ENCODE measurements at places on chromosomes 1 and 21.

DNA sequence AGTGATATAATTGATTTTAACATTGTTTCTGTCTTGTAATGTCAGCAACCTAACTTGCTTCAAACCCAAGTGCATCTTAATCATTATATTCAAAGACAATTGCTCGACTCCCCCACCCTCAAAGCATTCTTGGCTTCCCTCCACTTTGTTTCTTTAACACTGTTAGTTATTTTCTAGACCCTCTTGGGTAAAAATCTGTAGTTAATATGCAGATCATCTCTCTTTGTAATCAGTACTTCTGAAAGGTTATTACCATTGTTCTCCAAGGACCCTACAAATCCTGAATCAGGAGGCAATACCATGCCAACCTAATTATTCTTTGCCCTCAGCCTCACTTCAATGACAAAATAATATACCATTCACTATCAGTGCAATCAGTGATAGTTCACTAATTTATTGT is 1075.7 kb downstream of the AMY1C start:
- DNase-seq = no peak

DNA sequence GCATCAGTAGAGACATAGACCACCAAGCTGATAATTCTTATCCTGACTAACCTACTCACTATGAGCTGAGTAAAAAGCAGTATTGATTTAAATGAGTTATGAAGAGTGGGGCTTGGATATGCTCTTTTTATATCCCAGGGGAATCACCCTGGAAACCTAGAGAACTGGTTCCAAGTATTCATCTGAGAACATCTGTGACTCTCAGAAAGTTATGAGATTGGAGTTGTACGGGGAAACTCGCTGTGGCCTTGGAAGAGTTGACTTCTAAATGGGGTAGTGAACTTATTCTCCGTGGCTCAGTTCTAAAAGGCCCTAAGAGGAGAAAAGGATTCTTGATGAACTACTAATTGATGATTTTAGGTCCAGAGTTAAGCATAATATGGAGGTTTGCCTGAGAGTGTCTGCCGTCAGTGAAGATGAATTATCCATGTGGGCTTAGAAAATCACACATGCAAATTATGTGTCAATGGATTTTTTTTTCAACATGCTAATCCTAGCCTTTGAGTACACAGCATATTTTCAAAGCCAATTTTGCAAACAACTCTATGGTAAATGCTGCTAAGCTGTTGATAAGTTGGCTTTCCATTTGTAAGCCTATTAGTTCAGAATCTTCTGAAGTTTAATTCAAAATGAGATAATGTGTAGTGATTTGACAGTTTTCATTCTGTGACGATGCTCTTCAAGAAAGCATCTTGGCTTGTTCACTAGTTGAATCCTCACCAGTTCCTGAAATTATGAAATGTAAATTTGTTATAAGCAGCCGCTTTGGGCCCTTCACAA is 122.7 kb downstream of the FGGY start:
- no peak for DNase-seq

- no peak for DNase-seq
Measured at GRCh38 chr1:24403806-24404205, 9.8 kb downstream of the STPG1 start.

DNA sequence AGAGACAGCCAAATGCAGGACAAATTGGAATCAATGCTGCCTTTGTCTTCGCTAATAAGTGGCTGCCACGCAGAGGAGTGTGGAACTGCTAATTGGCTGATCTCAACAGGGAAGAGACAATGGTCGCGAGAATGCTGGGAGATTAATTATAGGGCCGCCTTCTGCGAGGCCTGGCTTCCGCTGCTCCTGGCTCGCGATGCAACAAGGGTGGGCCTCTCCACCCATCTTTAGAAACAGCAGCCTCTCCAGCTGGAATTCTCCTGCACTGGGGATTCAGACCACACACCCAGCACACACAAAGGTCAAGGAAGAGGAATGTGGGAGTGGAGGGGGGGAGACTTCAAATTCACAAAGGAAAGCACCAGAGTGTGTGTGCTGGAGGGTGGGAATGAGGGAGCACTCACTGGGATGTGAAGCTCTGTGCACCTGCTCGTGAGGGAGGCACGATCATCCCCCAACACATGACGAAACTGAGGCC is 200.7 kb upstream of the GRIK3 start:
- DNase-seq = no peak

- DNase-seq = no peak
Measured at GRCh38 chr1:29805896-29806160, 569.5 kb downstream of the PTPRU start.

- no peak for DNase-seq
Measured at GRCh38 chr1:230120921-230121381, 53.9 kb downstream of the GALNT2 start.

DNA sequence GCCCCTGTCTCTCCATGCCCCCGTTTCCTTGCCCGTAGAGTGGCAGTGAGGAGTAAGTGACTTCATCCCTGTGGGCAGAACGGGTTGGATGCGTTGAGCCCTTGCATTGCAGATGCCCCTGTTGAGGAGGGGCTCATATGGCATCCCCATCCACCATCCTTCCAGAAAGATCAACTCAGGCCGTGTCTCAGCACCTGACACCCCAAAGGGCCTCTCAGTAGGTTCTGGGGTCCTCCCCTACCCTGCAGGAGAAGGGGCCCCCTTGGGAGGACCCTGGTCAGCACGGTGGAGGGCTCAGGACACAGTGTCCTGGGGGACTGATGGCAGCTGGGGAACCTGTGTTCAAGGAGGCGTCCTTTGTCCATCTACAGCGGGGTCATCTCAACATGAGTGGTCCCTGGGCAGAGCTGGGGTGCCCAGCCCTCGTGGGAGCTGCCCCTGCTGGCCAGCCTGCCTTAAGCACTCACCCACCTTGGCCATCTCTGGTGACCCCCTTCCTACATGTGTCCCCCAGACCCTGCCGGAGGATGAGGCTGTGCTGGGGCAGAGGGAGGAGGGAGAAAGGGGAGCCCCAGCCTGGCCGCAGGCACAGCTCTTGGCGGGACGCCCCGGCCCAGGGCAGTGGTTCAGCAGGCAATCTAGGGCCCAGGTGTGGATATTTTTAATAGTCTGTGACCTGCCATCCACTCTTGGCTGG is 48.2 kb upstream of the ACTRT2 start:
- no peak for DNase-seq

- no peak for DNase-seq
Measured at GRCh38 chr1:8693107-8693506, 124.3 kb downstream of the RERE start.

DNA sequence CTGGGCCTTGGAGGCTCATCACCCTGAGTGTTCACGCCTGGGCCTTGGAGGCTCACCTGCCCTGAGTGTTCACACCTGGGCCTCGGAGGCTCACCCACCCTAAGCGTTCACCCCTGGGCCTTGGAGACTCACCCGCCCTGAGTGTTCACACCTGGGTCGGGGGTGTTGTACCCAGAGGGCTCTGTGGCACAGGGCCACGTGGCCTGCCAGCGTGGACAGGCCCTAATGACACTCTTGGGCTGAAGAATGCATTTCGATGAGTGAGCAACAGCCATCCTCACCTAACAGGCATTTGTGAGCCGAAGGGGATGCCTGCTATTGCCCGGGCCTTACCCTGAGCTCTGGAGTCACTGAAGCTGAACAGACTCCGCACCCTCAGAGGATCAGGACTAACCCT is 17.5 kb downstream of the SLC19A1 start:
- no peak for DNase-seq

GRCh38 chr1:235821361-235821981 is 45.2 kb downstream of the LYST start:
- no peak for DNase-seq

- DNase-seq = no peak
Measured at GRCh38 chr1:67614511-67614934, 70.5 kb upstream of the GADD45A start.

GRCh38 chr1:241139047-241139446 is 218.0 kb downstream of the RGS7 start:
- no peak for DNase-seq

DNA sequence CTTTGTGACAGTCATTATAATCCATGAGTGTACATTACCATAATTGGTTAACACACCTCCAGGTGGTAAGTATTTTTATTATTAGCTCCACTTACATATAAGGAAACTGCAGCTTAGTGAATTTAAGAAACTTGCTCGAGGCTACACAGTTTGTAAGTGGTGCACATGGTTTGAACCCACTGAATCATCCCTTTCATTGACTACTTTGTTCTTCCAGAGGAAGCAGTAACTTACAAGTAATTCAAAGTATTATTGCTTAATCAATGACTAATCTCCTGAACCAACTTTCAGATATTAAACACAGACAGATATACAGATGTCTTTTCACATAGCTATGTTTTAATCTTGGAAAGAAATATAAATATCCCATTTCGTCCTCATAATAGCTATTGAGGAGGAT is 18.7 kb upstream of the CLDN8 start:
- no peak for DNase-seq

DNA sequence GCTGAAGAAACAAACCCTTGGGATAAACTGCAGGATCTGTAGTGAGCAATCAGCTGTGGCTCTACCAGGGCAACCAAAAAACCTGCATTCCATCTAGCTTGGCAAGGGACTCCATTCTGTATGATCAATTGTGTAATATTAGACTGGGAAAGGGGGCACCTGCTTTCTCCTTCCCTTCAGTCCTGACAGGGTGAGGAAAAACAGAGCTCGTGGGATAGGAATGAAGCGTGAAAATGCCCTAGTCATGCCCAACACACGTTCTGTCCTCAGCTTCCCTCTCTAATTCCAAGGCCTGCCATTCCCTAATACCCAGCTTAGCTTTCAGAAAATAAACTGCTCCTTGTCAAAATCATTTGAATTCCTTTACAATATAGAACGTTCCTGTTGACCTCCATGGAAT is 442.3 kb downstream of the PLPP3 start:
- DNase-seq = no peak

GRCh38 chr1:178633056-178633455 is 92.0 kb upstream of the RALGPS2 start:
- DNase-seq = no peak

DNA sequence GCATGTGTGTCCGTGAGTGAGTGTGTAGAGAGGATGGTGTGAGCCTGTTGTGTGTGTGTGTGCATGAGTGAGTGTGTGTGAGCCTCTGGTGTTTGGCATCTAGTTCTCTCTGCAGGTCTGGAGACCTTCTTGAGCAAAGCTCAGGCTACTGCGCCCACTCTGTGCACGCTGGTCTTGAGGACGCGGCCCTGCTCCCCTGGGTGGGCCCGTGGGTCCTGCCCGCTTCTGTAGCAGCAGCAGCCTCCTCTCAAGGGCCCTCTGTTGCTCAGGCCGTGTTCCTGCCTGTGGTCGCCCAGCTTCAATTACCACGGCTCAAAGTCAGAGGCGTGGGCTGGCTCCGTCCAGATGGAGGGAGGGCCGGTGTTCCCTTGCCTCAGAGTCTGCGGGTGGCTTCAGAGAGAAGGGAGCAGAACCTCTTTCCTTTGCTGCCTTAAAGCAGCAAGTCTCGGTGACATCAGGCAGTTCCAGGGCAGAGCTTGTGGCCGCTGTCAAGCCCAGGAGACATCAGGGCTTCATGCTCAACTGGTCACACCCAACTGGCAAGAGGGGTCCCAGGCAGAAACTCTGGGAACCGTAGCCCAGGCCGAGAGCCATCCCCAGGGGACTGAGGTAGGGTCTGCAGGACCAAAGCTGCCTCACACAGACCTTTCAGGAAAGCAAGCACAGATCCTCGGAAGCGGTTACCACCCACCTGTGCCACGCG is 270.6 kb upstream of the VAMP3 start:
- no peak for DNase-seq

GRCh38 chr1:232511172-232511571 is 118.8 kb downstream of the SIPA1L2 start:
- DNase-seq = no peak

DNA sequence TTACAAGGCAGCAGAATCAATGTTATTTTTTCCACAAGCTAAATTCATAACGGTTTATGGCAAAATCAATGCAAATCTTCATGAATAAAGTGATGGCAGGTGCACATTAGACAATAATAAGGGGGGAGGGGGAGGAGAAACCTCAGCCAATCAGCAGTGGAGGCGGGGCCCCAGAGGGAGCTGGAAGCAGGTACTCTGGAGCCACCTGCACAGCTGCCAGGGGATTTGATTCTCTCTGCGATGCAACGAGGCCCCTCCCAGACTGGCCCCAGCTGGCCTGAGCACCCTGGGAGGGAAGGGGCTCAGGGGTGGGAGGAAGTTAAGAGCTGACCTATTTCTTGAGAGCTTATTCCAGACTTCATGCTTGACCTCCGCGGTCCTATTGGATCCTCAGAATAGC is 127.8 kb upstream of the IGSF21 start:
- peak; percentile 61 for DNase-seq

- peak; percentile 38 for DNase-seq
Measured at GRCh38 chr21:43659136-43660000, at the start of the genes HSF2BP and RRP1B. TSS of gene HSF2BP (minus strand) at chr21:43659488. CDS start at chr21:43658096, 1,392 bp downstream. TSS of gene RRP1B (plus strand) at chr21:43659560. CDS start at chr21:43659665, 105 bp downstream.

DNA sequence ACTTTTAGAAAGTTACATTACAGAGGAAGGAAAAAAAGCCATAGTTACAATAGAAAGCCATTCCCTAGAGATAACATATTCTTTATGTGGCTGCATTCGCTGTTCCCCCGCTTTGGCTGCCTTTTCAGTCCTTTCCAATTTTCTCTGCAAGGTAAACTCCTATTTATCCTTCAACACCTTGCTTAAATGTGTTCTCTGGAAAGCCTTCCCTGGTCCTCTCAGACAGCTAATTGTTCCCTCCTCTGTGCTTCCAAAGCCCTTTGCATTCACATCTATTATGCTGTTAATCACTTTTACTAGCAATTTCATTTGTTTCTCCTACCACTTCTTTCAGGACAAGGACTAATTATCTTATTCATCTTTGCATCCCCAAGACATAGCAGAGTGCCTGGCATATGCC is 1.6 kb downstream of the PHC2 start:
- DNase-seq = no peak

DNA sequence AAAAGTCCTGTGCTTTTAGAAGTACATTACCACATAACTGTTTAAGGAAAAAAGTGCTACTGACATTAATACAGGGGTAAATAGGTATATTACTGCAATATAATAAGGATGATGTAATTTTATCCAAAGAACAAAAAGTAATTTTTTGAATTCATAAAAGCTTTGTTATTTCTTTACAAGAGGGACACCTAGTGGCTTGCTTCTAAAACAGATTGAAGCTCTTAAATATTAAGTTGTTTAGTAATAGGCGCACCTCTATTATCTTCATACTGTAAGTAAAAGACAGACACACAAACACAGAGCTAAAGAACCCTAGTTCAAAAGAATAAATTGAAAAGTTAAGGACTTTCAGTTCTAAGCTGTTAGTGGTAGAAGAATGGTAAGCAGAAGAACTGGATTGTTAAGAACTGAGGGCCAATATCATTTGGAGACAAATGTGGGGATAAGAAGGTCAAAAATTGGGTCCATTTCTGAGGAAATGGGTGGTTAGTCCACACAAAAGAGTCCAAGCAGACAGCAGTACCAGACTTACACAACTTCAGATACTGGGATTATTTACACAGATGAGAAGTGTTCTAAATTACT is 15.4 kb downstream of the ZNHIT6 start:
- no peak for DNase-seq
